ENCODE measurements at places on chromosomes 2 and 18.

DNA sequence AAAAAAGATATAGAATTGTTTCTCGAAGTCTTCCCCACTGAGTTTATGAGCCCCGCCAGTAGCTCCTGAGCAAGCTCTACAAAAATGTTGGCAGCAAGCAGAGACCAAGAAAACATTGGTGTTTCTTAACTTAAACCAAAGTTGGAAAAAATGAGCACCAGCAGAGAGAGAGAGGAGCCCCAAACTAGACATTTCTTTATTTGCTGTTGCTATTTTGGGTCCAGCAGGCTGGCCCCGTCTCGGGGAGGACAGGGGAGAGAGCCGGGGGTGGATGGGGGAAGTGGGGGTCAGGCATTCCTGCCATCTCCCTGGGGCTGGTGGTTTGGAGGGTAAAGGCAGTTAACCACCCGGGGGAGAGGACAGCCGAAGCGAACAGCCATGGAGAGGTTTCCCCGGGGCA lies 113.0 kb downstream of the DYSF start:
- no peak for DNase-seq

- no peak for DNase-seq
Measured at GRCh38 chr2:28981016-28981441, at the start of gene TOGARAM2. TOGARAM2 (plus strand) TSS chr2:28981298; CDS start chr2:28994835, 13,537 bp downstream.

DNA sequence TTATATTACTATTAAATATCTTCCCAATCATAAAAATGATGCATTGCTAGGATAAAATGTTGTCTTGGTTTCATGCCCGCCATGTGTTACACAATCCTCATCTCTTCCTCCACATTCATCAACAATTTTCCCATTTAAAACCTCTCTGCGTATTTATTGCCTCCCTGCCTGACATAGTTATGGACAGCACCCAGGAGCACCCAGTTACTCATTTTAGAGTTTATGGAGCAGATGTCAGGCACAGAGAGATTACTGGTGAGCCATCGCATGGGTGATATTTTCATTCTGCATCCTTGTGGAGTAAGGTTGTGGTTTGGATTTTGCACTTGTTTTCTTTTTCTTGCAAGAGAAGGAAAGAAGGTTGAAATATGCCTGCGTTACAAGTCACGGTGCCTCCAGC lies 116.7 kb upstream of the NPAS2 start:
- peak; percentile 11 for DNase-seq

DNA sequence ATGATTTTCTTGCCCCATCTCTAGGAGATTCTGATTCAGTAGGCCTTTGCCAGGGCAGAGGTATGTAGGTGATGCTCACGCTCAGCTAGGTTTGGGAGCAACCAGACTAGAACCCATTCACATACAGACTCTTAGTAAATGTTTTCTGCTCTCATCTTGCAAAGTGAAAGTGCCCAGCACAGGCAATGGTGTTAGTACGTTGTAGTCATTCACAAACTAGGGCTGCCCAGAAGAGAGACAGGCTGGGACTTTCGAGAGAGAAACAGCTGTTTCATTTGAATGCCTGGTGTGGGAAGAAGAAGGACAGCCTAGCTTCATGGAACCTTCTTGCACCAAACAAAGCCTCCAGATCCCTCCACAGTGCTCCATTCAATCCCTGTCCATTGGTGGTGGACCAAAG lies 19.4 kb downstream of the DDX18 start:
- DNase-seq, result no peak

- DNase-seq, result no peak
Measured at GRCh38 chr2:113111121-113111520, 16.3 kb upstream of the IL1RN start.

DNA sequence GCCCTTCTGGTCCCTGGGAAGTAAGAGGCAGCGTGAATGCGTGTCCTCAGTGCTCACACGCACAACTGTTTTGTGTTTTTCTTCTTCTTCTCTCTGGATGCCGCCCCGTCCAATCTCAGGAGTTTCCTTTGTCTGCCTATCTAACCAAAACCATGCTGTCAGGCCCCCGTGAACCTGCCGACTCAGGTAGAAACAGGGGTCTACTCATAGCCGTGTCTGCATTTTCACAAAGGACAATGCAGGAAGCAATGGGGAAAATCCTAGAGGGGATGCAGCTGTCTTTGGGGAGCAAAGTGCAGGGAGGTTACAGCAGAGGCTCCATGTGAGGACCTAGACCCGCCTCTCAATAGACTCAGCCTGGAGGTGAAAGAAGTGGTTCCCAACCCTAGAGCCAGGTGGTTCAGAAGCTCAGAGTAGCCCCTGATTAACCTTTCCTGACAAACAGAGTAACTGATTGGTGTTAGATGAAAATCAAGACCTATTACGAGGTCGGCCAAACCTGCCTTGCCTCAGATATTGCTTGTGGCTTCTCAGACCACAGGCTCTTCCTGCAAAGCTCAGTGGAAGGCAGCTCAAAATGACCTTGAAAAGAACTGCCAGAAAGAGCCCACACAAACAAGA lies 49.3 kb downstream of the CD226 start:
- no peak for DNase-seq

All from H1 (cell line).